ENCODE measurements at places on chromosomes 16 and 17.

- DNase-seq, result no peak
Observed at GRCh38 chr17:79123988-79124387, 49.4 kb downstream of the ENGASE start.

GRCh38 chr16:28823291-28823872 lies 583 bp downstream of the ATXN2L start:
- DNase-seq, result no peak

DNA sequence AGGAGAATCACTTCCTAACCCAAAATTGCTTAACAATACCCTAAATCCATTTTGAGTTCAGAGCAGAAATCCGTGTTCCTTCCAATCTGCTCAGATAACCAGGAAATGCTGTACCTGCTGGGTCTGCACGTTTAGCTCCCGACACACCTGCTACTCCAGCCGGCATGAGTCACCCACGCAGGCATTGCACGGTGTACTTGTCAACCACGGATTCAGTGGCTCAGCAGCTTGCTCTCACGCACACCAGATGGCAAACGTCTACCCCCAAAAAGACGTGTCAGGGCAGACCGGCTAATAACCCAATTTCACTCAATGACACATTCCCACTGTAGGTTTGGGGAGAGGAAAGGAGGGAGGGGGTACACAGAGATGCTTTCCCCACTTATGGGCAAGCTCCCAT lies 468.1 kb downstream of the SOX9 start:
- no peak for DNase-seq

- no peak for DNase-seq
Observed at GRCh38 chr16:340370-341091, 12.0 kb downstream of the AXIN1 start.

DNA sequence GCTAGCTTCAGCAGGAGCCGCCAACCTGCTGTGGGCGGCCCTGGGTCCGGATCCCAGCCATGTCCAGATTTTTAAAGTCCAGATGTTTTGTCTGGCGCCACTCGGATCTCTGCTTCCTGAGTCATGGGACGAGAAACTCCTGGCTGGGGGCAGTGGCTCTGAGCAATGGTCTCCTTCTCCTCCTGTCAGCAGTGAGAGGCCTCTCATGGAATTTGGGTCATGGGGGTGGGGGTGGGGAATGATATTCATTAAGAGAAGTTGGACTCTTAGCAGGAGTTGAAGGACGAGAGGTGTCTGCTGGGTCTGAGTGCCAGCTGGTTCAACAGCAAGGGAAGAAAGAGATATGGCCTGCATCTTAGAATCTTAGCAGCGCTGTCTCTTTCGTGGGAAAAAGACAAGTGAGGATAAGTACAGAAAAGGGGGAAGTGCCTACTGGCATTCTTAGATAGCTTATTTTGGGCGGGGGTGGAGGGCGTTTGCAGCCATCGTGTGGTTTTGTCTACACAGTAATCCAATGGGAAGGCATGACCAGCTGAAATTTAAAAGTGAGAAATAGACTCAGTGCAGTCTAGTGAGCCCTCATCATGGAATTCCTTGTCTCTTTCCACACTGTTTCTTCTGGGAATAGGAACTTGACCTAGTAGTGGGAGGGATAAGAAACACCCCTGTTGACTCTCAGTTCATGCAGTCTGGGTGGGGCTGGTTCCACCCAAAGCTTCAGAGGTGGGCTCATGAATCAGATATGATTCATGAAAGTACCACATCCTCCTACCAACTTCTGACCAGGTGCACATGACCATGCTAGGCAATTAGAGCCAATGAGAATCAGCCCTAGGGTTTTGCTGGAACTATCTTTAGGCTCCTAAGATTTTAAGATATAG lies 80.5 kb downstream of the MYH13 start:
- DNase-seq, result no peak

GRCh38 chr17:46944931-46945330 lies 22.0 kb downstream of the GOSR2 start:
- DNase-seq, result no peak

- DNase-seq, result no peak
Observed at GRCh38 chr16:77995843-77996455, 26.4 kb upstream of the CLEC3A start.
